ENCODE measurements at places on chromosomes 2 and 18. TPM values are rescaled to one million over a fixed set of nuclear protein-coding genes. Genes with fewer than 3 reads are reported as not detected.

DNA sequence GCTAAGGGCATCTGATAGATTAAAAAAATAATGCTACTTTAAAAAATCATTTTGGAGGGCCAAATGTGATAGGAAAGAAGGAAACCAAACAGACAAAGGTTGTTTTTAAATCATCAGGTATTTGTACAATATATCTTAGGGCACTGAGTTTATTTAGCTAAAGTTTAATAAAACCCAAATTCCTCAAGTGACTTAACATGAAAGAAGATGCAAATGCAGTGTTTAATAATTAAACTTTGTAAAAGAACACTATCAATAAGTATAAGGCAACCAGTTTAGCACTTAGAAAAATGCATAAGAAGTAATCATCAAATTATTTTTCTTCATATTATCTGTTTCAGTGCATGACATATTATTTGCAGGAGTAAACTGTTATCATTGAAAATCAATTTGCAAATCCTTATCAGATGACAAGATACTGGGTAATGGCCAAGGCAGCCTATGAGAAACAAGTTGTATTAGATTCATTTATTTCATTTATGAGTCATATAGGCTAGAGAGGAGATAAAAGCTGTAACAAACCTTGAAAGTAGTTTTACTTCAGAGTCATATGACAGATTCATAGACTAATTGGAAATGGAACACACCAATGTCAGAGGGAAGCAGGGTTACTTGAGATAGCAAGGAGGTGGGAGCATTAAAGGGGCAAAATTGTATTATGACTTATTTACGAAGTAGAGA is 165.5 kb downstream of the GCA start:
- no peak for DNase-seq

GRCh38 chr2:109471658-109472057 is 142.1 kb downstream of the SEPTIN10 start:
- DNase-seq = no peak

DNA sequence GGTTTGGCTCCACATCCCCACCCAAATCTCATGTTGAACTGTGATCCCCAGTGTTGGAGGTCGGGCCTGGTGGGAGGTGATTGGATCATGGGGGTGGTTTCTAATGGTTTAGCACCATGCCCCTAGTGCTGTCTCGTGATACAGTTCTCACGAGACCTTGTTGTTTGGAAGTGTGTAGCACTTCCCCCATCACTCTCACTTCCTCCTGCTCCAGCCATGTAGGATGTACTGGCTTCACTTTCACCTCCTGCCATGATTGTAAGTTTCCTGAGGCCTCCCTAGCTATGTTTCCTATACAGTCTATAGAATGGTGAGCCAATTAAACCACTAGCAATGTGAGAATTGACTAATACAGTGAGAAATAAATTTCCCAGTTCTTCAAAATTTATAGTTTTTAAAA is 325.9 kb downstream of the FSIP2 start:
- DNase-seq = no peak

- DNase-seq = peak; percentile 61
Measured at GRCh38 chr18:31203096-31203793, 40.6 kb upstream of the DSC1 start.

DNA sequence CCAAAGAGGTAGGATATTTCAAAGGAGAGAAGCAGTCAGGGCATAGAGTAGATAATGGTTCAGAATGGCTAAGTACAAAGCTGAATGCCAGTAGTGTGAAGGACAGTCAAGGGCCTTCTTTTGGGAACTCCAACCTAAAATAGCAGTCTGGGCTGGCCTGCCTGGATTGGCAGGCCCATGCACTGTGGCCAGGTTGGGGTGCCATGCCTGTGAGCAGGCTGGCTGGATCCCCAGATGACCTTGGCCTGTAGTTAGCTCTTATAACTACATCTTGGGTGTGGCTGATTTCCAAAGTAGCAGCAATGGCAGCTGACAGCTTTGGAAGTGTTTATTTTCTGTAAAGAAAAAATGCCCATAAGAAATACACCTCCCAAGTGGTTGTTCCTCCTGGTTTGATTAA is 51.5 kb upstream of the ITGB6 start:
- DNase-seq = no peak

- DNase-seq = no peak
Measured at GRCh38 chr2:218187296-218188015, 20.7 kb upstream of the CXCR1 start.

DNA sequence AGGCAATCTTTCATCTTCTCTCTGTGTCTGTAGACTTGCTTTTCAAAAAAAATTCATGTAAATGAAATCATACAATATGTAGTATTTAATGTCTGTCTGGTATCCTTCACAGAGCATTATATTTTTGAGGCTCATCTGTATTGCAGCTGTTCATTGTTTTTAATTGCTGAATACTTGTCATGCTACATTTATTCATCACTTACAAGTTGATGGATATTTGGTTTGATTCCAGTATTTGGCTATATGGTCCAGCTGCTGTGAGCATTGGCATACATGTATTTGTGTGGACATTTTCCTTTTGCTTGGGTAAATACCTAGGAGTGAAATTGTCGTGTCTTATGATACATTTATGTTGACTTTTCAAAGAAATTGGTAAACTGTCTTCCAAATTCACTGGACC is 441.4 kb downstream of the DCDC2C start:
- no peak for DNase-seq

CDCA7 gene
- total RNA-seq = 2.8 TPM

Measured in aorta (tissue), 5 donors.